Common myeloid progenitor, CD34-positive (primary cell): ENCODE measurements at places on chromosomes 11 and 22.

DNA sequence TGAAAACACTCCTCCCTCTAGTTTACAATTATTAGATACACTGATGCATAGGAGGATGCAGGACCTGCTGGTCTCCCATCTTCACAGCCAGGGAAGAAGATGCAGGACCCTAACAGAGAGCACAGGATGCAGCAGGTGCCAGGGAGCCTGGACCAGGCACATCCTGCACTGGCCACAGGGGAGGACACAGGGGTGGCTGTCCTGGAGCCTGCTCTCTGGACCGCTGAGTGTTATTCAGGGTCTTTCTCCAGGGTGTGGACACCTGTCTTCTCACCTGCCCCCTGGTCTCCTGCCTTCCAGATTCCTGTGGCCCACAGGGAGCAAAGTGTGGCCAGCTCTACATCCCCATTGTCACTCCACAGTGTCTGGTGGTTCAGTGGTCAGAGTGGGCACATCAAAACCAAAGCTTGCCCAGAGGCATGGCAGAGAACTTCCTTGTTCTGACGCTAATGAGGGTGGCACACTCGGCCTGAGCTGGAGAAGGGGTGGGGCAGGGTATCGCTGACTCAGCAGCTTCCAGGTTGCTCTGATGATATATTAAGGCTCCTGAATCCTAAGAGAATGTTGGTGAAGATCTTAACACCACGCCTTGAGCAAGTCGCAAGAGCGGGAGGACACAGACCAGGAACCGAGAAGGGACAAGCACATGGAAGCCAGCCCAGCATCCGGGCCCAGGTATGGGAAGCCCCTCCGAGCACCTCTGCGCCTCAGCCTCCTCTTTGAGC, at the start of gene APOBEC3A:
Gene APOBEC3A (plus strand): TSS at position 564 of the 725 bp plus-strand sequence. CDS start 83 bp downstream, at position 647.
- DNase-seq: no peak

DNA sequence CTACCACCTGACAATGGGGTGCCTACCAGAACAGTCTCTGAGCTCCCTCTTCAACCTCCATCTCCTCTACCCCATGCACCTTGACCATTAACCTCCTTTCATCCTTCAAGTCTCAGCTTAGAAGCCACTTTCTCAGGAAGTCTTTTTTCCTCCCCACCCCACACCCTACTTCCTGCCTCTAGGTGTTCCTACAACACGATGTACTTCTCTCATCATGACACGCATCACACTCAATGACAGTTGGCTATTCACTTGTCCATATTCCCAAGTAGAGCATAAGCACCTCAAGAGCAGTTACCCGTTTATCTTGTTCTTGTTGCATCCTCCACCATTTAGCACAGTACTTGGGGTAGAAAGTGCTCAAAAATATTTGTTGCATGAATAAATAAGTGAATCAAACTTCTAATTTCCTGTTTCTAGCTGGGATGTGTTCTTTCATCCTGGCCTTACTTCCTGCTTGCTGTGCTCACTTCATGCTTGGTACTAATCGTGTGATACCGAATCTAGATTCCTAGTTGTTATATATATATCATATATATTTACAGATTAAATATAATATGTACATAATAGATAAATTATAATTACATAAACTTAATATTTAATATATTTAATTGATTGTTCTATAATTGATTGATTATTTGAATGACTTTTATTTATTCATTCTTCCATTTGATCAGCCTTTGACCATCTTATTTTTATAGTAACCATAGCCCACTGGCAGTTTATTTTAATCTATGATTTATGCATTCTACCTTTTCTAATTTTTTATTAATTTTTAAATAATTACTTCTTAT, 177.5 kb upstream of the TMEM45B start:
- no peak for DNase-seq

DNA sequence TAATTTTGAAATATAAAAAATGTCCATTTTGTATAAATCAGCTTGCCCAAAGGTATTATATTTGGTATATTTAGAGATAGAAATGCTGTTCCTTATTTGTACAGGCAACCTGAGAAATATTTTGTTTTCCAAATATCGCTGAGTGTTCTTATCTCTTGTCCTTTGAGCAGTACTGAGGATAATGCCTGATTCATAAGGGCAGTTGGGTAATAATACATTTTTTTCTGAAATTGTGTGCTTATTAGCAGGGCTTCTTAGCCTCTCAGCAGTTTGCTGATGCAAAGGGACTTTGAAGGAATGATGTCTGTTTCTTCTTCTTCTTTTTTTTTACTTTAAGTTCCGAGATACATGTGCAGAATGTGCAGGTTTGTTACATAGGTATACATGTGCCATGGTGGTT, 69.1 kb downstream of the LDLRAD3 start:
- no peak for DNase-seq

DNA sequence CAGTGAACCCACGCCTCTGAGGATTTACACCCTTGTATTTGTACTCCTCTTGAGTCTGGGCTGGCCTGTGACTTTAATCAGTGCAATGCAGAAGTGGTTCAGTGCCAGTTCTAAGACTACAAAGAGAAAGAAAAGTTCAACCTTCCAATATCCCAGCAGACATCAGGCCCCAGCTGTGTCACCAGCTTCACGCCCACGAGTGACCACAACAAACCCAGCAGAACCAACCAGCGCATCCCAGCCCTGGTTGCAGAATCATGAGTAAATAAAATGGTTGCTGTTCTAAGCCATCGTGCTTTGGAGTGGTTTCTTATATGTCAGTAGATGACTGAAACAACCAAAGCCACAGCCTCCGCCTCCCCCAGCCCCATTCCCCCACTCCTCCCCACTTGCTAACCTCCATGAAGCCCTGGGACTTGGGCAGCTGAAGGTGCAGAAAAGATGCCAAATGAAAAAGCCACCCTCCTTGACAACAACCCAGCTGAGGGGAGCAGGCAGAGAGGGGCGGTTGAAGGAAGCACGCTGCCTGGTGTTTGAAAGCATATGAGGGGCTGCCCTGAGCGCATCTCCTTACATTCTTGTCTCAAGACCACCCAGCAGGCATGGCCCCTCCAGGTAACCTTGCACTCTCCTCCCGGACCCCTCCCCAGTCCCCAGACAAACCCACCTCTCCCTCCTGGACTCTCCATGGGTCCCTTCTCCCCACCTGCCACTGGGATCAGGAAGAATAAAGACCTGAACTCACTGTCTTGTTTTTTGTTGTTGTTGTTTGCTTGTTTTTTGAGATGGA, 20.9 kb downstream of the TSKU start:
- DNase-seq: no peak

GRCh38 chr11:124896071-124896750, 1.5 kb downstream of the ROBO4 start:
- DNase-seq: no peak

- DNase-seq: peak; percentile 17
Observed at GRCh38 chr11:129853518-129854231, 38.0 kb downstream of the TMEM45B start.

DNA sequence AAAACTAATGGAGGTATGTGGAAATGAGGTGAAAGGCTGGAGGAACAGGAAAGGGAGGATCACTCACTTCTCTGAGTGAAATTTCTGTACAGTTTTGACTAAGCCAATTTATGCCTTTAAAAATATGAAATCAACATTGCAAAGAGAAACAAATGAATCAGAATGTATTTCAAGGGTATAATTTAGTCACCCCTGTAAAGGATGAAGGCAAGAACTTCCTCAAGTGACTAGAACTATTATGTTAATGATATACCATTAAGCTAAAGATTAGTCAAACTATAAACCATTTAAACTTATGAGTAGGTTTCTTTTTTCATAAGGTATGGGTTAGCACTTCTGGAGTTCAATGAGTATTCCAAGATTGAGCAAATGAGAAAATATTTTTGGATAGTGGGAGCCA, 184.5 kb upstream of the CHORDC1 start:
- no peak for DNase-seq

- DNase-seq: no peak
Observed at GRCh38 chr22:24016156-24016555, 5.1 kb downstream of the CABIN1 start.

- peak; percentile 63 for DNase-seq
Observed at GRCh38 chr22:29270475-29271271, 2.6 kb downstream of the EWSR1 start.

DNA sequence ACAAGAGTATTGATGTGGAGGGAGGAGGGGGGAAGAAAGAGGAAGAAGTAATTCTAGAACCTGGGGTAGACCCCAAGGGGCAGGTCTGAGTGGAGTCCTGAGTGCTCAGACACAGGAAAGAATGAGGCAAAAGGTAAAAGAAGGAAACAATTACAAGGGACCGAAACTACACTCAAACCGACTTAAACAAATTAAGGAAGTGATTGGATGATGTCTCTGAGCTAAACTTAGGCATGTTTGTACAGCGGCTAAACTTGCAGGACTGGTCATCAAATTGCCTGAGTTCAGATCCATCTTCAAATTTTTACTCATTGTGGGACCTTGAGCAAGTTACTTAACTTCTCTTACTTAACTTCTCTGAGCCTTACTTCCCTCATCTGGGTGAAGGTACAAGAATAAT, 86.3 kb upstream of the LRRC55 start:
- no peak for DNase-seq

- DNase-seq: no peak
Observed at GRCh38 chr11:120248551-120249278, 8.8 kb downstream of the POU2F3 start.

GRCh38 chr11:30527566-30527965, 58.6 kb downstream of the MPPED2 start:
- peak; percentile 26 for DNase-seq

- DNase-seq: no peak
Observed at GRCh38 chr11:117613521-117613920, 183.5 kb downstream of the DSCAML1 start.

DNA sequence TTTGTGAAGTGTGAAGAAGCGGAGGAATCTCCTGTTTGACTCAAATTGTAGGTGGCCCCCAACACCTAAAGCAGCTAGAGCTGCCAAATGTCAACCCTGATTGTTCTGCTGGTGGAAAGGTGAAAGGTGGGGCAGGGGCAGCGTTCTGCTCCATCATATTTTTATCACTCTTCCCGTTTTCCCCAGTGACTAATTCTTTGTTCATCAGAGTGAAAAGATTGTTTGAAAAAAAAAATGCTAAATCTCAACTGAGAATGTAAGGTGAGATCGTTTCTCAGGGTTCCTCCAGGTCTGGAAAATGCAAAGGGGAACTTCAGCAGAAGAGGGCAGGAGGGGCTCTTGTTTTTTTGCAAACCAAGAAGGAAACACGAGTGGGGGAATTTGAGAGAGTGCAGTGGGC, 137.7 kb downstream of the MN1 start:
- peak; percentile 61 for DNase-seq

DNA sequence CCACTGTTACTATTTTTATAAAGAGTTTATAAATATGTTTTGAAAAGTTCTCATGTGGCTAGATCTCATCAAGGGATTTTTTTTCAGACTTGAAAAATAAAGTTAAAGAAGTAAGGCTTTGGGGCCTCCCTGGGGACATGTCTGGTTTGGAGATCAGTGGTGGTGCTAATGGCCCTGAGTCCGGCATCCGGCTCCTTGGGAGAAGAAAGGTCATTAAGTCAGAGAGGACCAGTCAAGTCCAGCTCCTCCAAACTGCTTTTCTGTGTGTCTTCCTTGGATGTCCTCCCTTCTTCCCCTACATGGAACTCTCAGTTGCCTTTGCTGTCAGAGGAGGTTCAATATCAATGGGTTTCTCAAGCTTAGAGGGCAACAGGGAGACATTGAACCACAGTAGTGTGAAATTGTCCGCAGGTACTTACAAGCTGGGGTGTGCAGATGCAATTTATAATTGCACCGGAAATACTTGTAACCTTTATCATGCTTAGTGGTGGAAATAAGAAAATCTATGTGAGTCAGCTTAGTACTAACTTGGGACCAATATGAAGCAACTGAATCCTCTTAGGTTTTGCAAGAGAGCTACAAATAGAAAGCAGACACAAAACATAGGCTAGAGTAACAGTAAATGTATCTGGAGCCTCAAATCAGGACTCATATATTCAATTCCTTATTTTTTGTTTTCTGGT, 144.3 kb downstream of the TEAD1 start:
- no peak for DNase-seq

- DNase-seq: no peak
Observed at GRCh38 chr22:25068707-25069106, 116.2 kb downstream of the KIAA1671 start.

- DNase-seq: no peak
Observed at GRCh38 chr11:112345706-112346105, 85.0 kb upstream of the PLET1 start.

DNA sequence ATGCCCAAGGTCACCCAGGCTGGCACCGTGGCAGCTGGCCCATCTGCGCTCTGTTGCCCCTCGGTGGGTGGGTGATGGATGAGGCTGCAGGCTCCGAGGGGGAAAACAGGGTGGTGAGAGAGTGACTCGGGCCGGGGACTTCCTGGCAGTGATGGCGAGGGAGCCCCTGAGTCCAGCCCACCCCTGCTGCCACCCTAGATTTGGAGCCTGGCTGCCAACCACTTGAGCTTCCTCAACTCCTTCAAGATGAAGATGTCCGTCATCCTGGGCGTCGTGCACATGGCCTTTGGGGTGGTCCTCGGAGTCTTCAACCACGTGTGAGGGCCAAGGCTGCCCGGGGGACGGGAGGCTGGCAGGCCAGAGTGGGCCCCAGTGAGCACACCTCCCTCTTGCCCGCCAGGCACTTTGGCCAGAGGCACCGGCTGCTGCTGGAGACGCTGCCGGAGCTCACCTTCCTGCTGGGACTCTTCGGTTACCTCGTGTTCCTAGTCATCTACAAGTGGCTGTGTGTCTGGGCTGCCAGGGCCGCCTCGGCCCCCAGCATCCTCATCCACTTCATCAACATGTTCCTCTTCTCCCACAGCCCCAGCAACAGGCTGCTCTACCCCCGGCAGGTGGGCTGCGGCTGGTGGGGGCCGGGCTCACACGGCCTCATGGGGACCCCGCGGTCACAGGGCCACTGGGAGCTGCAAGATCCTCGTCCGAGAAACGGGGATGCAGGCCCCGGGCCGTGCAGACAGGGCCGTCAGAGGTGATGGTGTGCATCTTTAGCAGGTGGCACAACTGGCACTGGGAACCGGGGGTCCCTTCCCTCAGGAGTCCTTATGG, 10.1 kb downstream of the TCIRG1 start:
- no peak for DNase-seq

DNA sequence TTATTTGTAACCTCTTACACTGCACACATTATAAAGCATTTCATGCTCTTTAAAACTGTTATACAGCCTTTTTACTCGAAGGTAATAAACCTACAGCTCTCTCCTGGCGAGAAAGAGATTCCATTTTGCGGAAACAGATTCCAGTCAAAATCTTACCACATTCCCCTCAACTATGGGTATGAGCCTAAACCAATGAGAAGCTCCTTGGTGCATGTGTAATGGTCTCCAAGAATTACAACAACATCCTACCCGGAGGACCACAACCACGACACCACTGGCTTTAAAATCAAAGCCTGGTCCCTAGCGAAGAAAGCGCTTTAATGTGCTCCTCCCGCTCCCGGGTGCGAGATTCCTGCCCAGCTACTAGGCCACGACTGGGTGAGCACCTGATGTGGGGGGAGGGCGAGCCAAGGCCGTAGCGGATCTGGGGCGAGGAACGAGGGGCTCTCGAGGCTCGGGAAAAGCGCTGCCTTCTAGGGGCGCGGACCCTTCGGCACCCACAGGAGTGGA, 821 bp downstream of the CELF1 start:
- peak; percentile 63 for DNase-seq

- no peak for DNase-seq
Observed at GRCh38 chr22:36198536-36198935, 3.1 kb downstream of the APOL4 start.
